ENCODE measurements at places on chromosomes 4 and X.
A peak's percentile ranks its signal among the peaks of the same experiment; 100 is the strongest.

- DNase-seq: no peak
Measured at GRCh38 chr4:23324021-23324690, 565.7 kb downstream of the PPARGC1A start.

- DNase-seq: no peak
Measured at GRCh38 chr4:98919996-98920395, 8.9 kb downstream of the EIF4E start.

DNA sequence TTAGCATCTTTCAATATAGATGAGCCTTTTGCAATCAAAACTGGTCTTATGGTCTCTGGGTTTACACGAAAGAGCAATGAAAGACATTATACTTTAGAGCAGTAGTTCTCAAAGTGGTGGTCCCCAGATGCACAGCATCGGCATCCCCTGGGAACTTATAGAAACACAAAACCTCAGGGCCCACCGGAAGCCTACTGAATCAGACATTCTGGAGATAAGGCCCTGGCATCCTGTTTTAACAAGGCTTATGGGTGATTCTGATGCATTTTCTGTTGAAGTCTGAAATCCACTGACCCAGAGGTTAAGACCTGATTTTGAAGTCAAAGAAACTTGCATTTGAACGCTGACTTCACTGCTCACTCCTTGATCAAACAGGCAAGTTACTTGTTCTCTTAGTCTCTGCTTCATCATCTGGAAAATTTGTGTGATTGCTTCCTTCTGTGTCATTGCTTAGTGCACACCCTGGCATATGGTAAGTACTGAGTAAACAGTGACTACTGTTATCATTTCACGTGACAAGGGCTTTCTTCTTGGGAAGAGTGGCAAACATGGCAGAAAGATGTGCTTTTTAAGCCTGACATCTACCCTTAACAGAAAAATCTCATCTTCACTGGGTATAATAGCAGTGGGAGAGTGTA is 14.5 kb downstream of the CHRNA9 start:
- no peak for DNase-seq

DNA sequence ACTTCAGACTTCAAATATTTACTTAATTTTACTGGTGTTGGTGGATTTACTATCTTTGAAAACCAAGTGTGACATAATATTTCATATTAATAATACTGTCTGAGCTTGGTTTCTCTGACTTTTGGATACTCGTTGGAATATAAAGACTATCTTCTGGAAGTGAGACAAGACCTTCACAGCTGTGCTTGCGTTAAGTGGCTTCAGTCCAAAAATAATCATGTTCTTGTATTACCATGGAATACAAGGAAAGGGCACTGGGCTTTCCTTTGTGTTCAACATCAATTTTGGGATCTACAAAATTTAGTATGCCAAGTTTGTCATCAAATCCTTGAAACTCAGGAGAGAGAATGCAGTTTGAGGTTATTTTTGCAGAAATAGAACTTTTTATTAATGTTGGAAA is 712.4 kb upstream of the LCORL start:
- peak; percentile 68 for DNase-seq

GRCh38 chr4:109294006-109294405 is 8.5 kb downstream of the COL25A1 start:
- no peak for DNase-seq

GRCh38 chr4:83473966-83474365 is 10.9 kb downstream of the ABRAXAS1 start:
- no peak for DNase-seq

DNA sequence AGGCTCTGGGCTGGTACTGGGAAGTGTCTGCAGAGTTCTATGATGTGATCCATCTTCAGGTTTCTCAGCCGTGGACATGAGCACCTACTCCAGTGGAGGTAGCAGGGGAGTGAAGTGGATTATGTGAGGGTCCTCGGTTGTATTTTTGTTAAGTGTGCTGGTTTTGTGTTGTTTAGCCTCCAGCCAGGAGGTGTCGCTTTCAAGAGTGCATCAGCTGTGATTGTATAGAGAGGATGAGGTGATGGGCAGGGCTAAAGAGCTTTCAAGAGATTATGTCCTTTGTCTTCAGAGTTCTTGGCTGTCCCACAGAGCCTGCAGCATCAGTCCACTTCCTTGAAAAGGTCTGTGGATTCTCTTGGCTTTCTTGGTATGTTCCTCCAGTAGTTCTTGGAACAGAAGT is 256.6 kb downstream of the STK32B start:
- DNase-seq: no peak

DNA sequence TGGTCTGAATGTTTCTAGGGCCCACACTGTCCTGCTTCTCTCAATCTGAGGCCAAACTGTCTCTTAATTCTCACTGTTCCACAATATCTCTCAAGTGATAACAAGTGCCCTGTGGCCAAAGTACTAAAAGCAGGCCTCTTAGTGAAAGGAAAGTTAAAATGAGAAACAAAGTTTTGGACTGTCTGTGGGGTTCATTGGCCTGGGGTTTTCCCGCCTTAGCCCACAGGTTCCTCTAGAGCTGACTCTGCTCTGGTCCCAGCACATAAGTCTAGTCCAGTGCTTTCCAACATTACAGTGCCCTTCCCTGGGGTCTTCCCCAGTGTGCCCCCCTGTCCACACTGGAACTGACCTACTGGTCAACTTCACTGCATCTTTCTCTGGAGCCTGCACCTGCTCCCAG is 6.3 kb downstream of the MAGEB1 start:
- no peak for DNase-seq

DNA sequence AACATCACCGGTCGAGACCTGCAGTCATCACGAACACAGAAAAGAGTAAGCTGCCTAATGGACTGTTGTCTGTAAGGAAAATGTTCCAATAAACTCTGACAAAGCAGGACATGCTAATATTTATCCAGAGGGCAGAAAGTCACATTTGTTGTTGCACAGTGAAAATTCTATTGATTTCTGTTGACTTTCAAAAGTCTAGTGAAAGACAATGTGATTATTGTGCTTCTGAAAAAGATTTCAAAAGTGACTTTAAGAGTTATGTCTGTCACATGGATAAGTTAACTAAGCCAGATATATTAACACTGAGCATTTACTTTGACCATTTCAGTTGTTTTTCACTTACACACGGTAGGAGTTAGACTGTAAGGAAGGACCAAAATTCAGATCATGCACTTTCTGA is 9.3 kb upstream of the RFC1 start:
- DNase-seq: no peak

- no peak for DNase-seq
Measured at GRCh38 chrX:153746359-153746758, 17.7 kb upstream of the PLXNB3 start.

GRCh38 chr4:133474501-133474900 is 325.4 kb downstream of the PCDH10 start:
- DNase-seq: no peak

DNA sequence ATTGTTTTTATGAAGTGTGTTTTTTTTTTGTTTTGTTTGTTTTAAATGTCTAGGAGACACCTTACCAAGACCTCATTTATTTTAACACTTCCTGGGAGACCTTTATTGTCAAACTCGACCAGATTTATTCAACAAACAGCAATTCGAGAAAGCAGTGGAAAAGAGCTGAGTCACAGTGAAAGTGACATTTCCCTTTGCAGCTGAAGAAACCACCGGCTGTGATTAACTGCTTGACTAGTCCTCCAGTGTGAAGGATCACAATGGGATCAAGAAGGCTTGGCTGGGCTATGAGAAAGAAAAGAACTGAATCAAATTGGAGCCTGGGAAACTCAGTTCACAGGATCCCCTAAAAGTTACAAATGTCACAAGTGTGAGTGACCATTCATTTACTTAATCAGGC is 11.9 kb upstream of the ADH7 start:
- DNase-seq: peak; percentile 61

- no peak for DNase-seq
Measured at GRCh38 chr4:108941904-108942430, 179.1 kb upstream of the ETNPPL start.

- no peak for DNase-seq
Measured at GRCh38 chrX:44876086-44876485, 3.1 kb downstream of the KDM6A start.

DNA sequence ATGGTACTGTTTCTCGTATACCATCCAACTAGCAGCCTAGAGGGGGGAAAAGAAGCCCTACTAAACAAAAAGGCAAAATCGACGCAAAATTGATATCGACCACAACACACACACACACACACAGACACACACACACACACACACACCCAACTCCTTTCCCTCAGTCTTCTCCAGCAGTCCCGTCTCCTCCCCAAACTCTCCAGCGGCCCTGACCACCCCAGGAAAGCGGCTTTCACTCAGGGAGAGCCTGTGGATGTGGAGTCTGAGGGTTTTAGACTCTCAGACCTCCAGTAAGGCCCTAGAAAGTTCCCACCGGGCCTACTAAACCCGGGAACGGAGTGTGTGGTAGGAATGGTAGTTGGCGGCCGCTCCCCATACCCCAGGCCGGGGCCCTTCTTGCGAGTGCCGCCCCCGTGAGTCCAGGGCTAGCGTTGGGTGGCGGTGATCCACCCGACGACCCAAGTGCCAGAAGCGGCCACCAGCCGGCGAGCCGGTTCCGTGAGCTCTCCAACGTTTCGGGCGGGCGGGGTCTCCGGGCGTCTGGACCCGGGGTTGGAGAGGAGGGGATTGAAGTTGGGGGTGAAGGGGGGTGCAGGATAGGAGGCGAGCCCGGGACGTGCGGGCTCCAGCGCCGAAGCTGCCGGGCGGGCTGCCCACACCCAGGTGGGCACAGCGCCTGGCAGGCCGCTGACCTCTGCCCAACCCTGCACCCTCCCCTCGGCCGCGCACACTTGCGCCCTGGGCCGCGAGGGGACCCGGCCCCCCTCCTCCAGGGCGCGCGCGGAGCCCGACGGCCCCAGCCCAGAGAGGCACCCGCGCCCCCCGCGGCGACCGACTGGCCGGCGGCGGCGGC is 13.7 kb downstream of the ARX start:
- DNase-seq: no peak

- DNase-seq: no peak
Measured at GRCh38 chr4:25107827-25108516, 52.3 kb downstream of the SEPSECS start.

DNA sequence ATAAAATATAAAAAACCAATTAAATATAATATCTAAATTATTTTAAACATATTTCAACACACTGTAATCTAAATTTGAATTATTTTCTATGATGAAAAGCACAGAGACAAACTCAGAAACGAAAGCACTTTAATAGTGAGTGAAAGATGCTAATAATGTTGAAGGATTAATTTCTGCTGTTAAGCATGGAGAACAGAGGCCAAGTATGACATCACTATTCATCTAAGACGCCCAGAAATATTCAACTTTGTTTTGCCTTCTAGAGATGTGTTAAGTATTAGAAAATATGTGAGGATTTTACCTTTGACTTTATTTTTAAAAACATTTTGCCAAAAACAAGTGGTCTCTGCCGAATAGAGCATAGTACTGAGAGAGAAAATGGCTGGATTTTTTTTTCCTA is 19.3 kb downstream of the ARHGEF6 start:
- no peak for DNase-seq

DNA sequence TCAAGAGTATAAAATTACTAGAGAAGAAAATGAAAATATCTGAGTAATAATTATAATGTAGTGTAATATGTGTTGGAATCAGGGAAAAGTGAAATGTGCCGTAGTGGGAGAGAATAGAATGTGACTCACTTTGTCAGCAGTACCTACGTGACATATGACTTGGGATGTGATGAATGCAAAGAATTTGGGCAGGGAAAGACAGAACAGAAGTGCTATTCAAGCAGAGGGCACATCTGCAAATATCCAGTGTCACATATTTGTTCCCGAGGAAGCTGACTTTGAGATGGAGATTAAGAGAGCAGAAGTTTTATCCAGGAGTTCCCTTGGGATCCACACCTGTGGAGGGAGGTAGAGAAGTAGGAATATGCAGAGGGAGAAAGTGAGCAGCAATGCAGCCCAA is 69.3 kb upstream of the HS3ST1 start:
- no peak for DNase-seq

GRCh38 chrX:63250253-63250868 is 100.8 kb downstream of the SPIN4 start:
- peak; percentile 31 for DNase-seq

DNA sequence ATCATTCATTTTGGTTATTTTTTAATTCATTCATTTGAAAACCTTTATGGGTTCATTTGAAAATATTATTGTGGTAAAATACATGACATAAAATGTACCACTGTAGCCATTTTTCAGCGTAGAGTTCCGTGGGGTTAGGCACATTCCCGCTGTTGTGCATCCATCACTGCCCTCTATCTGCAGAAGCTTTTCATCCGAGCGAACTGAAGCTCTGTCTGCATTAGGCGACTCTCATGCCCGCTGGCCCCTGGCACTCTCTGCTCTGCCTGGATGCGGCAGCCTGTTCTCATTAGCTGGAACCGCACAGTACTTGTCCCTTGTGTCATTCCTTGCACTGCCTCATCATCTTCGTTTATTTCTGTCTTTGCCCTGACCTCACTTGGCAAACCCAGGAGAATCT is 17.5 kb downstream of the CFAP99 start:
- peak; percentile 58 for DNase-seq

DNA sequence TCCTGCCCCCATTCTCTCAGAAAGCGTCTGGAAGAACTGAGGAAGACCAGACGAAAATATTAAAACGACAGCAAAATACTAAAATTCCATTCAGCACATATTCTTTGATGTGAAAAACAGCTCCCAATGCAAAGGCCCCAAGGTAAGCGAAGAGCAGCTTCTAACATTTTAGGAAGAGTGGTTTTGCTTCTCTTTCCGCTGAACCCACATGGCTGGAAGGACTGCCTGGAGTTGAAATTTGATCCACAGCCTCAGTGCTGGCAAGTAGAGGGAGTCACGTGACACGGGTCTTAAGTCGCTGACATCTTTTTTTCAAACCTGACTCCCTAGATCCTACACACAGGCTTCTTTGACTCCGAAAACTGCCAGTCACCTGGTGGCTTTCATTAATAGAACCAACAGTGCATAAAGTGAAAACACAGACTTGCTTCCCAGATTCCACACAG is at the start of gene FAM13A:
Gene FAM13A (minus strand): TSS at position 233 of the 446 bp plus-strand sequence. CDS start 221 bp downstream, at position 12.
- peak; percentile 96 for DNase-seq

DNA sequence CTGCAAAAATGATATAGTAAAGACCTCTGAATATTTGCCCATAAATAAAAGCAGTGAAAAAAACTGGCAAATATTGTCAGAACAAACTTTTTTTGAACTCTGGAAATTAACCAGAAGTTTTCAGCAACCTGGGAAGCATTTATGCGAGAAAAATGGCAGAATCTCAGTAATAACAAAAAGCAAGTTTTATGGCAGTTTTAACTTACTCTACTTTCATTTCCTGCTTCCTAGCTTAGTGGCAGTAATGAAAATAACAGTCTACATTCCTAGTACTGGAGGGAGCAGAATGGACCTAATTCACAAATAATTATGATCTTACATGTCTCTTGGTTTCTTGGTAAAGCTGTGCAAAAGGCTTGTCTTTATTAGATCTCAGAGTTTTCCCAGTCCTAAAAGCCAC is 460.1 kb downstream of the NAF1 start:
- DNase-seq: no peak

DNA sequence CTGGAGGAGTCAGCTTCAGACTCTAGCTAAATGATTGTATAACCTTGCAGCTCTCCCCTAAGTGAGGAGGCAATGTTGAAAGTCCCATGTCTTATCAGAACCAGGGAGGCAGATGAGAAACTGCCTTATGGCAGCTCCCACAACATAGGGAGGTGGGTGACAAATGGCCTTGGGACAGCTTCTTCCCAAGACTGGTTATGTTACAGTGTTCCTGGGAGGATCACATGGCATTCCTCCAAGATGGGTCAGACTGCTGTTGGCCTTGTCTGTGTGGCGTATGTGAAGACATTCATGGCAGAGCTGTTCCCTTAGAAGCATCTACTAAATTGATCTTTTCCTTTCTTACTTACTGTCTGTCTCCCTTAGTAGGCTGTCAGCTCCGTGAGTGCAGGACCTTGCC is 42.0 kb downstream of the HPRT1 start:
- no peak for DNase-seq

- DNase-seq: no peak
Measured at GRCh38 chrX:105758754-105759153, 63.6 kb upstream of the NRK start.

- no peak for DNase-seq
Measured at GRCh38 chr4:127888559-127888958, 7.9 kb downstream of the PLK4 start.

Measured in spinal cord (tissue), 10 donors.